ENCODE measurements at places on chromosomes 3 and 15.

DNA sequence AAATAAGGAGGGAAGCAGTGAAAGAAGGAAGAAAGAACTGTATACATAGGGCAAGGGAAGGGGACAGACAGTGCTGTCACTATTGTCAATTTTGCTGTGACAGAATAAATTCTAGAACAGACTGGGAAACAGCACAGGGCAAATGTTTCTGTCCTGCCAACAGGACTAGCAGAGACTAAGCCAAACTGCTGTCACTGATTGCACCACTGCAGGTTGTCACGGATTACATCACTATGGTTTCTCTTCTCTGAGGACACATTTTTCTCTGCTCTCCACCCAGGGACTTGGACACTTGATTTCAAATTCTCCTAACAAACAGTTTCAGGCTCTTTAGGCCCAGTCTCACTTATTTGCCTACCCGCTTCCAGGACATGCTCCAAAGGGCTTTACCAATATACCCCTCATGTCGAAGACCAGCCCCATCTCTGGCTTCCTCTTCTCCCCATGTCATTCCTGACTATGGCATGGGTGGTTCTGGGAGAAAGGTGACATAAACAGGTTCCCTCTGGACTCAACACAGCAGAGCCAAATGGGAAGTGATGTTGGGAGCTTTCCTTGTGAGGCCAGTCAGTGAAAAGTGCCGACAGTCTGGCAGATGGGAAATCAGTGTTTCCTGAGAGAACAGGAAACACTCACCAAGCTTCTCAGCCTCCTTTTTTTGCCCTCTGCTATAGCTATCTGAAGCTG is 70.2 kb upstream of the ST3GAL6 start:
- H3K27me3 ChIP-seq = peaks cover 13% of the 10 kb centered on the region
- H3K4me1 ChIP-seq = no peaks in the 10 kb centered on the region
- no peak for DNase-seq
- no peaks in the 10 kb centered on the region for H3K36me3 ChIP-seq
- H3K4me3 ChIP-seq = no peak overlapping the region

DNA sequence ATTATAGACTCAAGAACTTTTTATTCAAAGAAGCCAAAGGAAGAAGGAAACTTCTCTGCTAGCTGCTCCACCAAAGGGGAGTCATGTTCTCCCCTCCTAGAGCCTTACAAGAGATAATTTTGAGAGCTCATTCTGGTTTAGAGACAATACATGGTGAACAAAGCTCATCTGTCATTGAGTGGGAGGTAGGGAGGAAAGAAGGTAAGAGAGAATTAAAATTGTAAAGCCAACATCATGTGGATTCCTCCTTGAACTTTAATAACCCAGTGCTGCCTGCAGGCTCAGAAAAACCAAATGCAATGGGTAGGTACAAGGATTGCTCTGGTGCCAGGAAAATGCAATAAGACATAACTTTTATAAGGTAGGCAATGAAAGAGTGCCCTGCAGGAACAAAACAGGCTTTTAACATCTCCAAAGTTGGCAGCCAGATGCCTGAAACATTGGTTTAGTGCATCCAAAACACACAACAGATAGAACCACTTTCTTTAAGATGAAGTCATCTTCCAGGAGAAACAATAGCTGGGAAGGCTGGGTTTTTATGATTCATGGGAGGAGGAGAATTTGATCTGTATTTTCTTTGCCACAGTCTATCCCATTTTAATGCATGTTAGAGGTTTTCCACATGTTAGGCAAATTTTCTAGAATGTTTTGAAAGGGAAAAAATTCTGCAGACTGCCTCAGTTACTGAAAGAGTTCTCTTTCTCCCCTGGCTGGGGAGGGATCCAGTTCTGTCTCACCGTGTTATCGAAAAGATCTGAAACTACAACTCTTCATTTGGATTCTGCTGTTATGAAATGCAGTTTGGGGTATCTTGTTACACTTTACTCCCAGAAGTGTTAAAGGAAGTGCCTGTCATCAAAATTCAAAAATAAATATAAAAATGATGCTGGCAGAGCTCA is 11.3 kb upstream of the ARHGEF3 start:
- no peak overlapping the region for H3K4me3 ChIP-seq
- no peaks in the 10 kb centered on the region for H3K36me3 ChIP-seq

DNA sequence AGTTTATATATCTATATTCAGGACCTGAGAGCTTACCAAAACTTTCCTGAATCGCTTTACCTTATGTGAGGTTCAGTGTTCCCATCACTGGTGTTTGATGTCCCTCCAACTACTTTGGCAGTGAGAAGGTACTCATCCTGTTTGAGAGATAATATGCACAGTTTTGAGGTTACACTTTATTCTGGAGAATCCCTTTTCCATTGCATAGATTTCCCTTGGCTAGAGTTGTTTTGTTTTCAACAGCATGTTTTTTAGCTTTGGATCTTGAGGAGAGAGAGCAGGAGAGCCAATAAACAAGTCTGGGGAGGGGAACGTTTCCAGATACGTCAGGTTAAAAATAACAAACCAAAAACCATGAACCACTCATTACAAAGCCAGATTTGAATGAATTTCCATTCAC is 33.6 kb downstream of the CD200 start:
- H3K4me3 ChIP-seq = no peak overlapping the region
- no peaks in the 10 kb centered on the region for H3K27me3 ChIP-seq
- H3K36me3 ChIP-seq = peaks cover 35% of the 10 kb centered on the region
- DNase-seq = no peak
- peaks cover 4% of the 10 kb centered on the region for H3K4me1 ChIP-seq

GRCh38 chr3:100869787-100870186 is 123.4 kb downstream of the ABI3BP start:
- DNase-seq = no peak
- no peaks in the 10 kb centered on the region for H3K4me1 ChIP-seq
- no peaks in the 10 kb centered on the region for H3K27me3 ChIP-seq
- H3K4me3 ChIP-seq = no peak overlapping the region
- H3K27ac ChIP-seq = no peak overlapping the region

DNA sequence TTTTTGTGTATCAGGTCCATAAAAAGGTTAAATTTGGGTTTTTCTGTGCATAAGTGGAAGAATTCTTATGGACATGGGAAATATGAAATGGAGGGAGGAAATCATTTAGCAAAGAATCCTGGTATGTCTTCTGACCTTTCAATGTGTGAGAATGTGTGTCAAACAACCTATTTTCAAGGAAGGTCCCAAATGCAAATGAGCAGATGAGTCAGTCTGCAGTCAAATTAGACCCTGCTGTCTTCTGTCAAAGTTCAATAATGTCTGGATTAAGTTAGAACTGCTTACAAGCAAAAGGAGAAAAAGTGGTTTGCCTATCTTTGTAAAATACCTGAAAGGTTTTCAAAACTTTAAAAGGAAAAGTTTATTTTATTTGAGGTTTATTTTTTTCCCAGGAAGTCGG is 15.3 kb downstream of the FBN1 start:
- H3K36me3 ChIP-seq = no peaks in the 10 kb centered on the region
- H3K4me3 ChIP-seq = no peak overlapping the region
- no peak overlapping the region for H3K27ac ChIP-seq
- H3K4me1 ChIP-seq = no peaks in the 10 kb centered on the region
- no peak for DNase-seq
- no peaks in the 10 kb centered on the region for H3K27me3 ChIP-seq

- H3K4me1 ChIP-seq = no peaks in the 10 kb centered on the region
- no peak overlapping the region for H3K27ac ChIP-seq
Measured at GRCh38 chr3:145696011-145696410, 465.0 kb downstream of the PLOD2 start.

GRCh38 chr3:47496892-47497291 is 16.6 kb downstream of the ELP6 start:
- no peak for DNase-seq
- H3K4me3 ChIP-seq = no peak overlapping the region
- H3K36me3 ChIP-seq = peaks cover 60% of the 10 kb centered on the region
- no peaks in the 10 kb centered on the region for H3K4me1 ChIP-seq
- H3K27ac ChIP-seq = no peak overlapping the region

DNA sequence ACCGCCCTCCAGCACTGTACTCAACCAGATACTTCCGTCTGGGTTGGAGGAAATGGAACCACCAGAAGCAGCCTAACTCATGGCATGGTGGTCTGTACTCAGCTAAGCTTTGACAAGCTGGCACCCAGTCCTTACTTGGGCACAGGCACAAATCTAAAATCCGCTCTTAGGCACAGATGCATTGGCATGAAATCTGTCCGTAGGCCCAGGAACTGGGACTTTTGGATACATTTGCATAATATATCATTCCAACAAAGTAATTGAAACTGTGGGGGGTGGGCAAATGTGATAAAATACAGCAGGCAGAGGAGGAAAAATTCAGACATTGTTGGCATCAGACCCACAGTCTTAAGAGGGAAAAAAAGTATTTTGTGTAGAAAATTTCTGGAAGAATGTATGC is 75.4 kb downstream of the C3orf85 start:
- DNase-seq = no peak
- H3K27ac ChIP-seq = no peak overlapping the region
- H3K4me3 ChIP-seq = no peak overlapping the region
- H3K36me3 ChIP-seq = no peaks in the 10 kb centered on the region
- H3K4me1 ChIP-seq = no peaks in the 10 kb centered on the region
- H3K27me3 ChIP-seq = no peaks in the 10 kb centered on the region

DNA sequence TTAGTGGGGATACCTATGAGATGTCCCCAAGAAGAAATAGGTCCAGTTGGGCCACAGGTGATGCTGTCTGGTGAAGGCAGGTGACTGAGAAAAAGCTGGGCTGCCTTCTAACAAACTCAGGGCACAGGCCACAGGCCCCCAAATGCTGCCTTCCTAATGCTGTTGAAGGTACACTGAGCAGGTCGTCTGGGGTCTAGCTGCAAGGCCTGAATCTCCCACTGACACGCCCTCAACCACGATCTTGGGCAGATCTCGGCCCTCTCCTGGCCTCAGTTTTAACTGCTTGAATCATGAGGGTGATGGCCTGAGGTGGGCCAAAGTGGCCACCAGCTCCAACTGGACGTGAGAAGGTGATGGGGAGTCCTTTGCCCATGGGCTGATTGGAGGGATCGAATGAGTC is 2.1 kb upstream of the ACSBG1 start:
- no peaks in the 10 kb centered on the region for H3K27me3 ChIP-seq
- no peaks in the 10 kb centered on the region for H3K4me1 ChIP-seq
- DNase-seq = no peak

- DNase-seq = no peak
- H3K36me3 ChIP-seq = no peaks in the 10 kb centered on the region
- H3K27me3 ChIP-seq = no peaks in the 10 kb centered on the region
- no peak overlapping the region for H3K27ac ChIP-seq
- H3K4me1 ChIP-seq = peaks cover under 1% of the 10 kb centered on the region
- H3K4me3 ChIP-seq = no peak overlapping the region
Measured at GRCh38 chr3:60140160-60140559, 1090.3 kb upstream of the CFAP20DC start.

DNA sequence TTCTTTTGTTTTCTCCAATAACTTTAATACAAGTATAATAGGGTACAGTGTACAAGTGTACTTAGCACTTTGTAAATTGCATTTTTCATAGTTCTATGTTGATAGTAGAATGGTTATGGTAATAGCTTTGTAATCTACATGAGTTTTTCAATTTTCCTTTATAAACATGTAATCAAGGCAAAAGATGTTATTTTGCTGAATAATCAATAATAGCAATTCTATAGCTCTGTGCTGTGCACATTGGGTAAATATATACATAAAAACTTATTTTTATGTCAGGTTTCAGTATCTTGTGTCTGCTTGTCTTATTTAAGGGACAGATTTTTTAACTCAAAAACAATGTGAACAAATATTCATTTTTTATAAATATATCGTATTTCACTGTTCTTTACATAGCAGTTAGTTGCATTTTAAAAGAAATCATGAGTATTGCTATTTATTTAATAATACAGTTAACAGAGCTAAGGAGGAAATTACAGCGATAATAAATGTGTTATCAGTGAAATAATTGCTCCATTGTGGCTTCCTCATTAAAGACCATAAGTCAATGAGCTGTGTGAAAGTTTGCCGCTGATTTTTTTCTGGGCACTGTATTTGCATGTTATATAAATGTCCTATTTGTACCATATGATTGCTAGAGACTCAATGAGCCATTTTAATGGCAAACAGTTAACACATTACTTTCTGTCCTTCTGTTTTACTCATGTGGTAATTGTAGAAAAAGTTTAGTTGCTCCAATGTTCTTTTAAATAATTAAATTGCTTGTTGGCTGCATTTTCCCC is 214.6 kb upstream of the STAC start:
- no peak overlapping the region for H3K27ac ChIP-seq
- H3K36me3 ChIP-seq = no peaks in the 10 kb centered on the region
- H3K4me3 ChIP-seq = no peak overlapping the region
- H3K27me3 ChIP-seq = no peaks in the 10 kb centered on the region

GRCh38 chr3:123054109-123054778 is 12.6 kb upstream of the PDIA5 start:
- no peak overlapping the region for H3K27ac ChIP-seq
- no peak overlapping the region for H3K4me3 ChIP-seq
- H3K4me1 ChIP-seq = peaks cover 3% of the 10 kb centered on the region
- no peaks in the 10 kb centered on the region for H3K27me3 ChIP-seq
- no peak for DNase-seq

GRCh38 chr3:80753021-80753420 is 985.2 kb upstream of the ROBO1 start:
- no peak for DNase-seq
- H3K4me3 ChIP-seq = no peak overlapping the region
- no peaks in the 10 kb centered on the region for H3K27me3 ChIP-seq
- H3K36me3 ChIP-seq = no peaks in the 10 kb centered on the region

- H3K36me3 ChIP-seq = no peaks in the 10 kb centered on the region
- H3K27ac ChIP-seq = no peak overlapping the region
- H3K27me3 ChIP-seq = peaks cover 22% of the 10 kb centered on the region
Measured at GRCh38 chr3:127360647-127361046, 72.8 kb upstream of the PRR20G start.

DNA sequence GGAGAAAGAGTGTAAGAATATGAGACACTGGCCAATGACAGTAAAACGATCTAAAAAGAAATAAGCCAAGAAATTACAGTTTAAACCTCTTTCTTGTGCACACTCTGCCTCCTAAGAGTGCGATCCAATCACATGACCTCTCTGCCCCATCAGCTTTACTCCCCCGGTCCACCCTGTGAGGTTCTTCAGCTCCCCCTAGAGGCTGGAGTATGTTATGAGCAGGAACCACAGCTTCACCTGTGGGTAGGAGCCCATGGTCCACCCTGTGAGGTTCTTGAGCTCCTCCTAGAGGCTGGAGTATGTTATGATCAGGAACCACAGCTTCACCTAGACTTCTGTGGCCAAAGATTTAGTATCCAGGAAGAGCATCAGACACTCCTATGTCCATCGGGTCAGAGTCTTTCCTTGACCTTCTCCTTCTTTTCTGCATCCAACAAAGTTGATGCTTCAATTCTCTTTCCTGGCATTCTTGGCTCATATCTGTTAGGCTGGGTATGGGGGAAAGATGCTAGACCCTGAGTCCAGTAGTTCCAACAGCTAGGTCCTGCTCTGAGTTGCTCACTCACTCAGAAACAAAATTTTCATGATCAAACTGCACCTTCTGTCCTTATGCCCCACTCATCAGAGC is 164.0 kb downstream of the MINAR1 start:
- no peaks in the 10 kb centered on the region for H3K36me3 ChIP-seq
- H3K4me3 ChIP-seq = no peak overlapping the region
- peak; percentile 93 for DNase-seq
- H3K4me1 ChIP-seq = no peaks in the 10 kb centered on the region
- H3K27me3 ChIP-seq = no peaks in the 10 kb centered on the region
- H3K27ac ChIP-seq = no peak overlapping the region

All from endodermal cell (in vitro differentiated cells).